ENCODE measurements at places on chromosomes 4 and X.

- DNase-seq = no peak
These were observed 25.5 kb downstream of the ANAPC4 start for GRCh38 chr4:25402521-25402920.

- no peak for DNase-seq
These were observed 32.9 kb downstream of the HERC6 start for GRCh38 chr4:88411491-88412096.

DNA sequence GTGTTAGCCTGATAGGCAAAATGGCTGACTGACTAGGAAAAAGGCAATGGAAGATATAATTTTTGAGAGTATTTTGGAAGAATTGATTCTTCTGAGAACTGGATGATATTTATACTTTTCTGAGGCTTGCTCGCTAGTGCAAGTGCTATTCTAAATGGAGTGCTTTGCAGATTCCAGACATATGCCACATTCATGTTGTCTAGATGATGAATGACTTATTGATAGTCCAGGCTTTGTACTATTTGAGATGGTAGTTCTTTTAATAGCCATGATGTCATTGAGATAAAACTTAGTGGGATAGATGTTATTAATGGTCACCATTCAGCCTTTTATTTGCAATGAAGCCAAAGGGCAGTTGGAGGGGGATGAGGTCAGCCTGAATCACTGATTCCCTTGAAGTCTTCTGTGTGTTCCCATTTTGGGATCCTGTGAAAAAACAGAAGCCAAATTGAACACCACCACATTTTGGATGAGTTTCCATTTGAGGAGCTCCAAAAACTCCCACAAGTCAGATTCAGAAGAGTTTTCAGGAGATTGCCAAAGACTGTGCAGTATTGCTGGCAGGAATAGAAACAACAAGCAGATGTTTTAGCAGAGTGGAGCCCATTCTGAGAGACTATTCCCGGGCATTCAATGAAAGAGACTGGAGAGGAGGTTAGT is 184.1 kb downstream of the IL1RAPL2 start:
- no peak for DNase-seq

DNA sequence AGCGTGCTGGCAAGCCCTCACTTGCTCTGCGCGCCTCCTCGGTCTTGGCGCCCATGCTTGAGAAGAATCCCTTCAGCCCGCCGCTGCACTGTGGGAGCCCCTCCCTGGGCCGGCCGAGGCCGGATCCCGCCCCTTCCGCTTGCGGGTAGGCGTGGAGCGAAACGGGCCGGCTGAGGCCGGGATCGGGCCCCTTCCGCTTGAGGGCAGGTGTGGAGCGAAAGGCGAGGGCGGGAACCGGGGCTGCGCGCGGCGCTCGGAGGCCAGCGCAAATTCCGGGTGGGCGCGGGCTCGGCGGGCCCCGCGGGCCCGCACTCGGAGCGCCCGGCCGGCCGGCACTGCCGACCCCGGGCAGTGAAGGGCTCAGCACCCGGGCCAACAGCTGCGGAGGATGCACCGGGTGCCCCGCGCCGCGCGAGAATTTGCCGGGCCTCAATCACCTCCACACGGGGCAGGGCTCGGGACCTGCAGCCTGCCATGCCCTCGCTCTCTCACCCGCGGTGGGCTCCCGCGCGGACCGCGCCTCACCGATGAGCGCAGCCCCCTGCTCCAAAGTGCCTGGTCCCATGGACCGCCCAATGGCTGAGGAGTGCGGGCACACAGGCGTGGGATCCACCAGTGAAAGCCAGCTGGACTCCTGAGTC is 58.1 kb upstream of the GBA3 start:
- DNase-seq = no peak

- no peak for DNase-seq
These were observed 1130.3 kb downstream of the RAPGEF2 start for GRCh38 chr4:160233141-160233540.

DNA sequence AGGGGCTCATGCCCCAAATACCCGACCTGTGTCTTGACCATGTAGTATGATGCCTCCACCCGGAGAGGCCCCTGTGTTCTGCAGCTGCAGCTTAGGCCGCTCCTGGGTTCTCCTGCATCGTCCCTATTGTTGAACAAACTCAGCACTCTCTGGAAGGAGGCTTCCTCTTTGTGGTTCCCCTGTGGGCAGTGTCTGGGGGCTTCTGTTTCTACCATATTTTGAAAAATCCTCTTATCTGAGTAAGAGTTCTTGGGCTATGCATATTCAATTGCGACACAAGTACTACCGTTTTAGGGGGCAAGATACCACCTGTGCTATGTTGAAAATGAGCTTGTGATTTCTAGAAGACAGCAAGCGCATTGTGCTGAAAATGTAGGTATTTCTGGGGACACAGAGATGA is 276.6 kb downstream of the DHRSX start:
- DNase-seq = no peak
